ENCODE measurements at places on chromosomes 5 and 9.

DNA sequence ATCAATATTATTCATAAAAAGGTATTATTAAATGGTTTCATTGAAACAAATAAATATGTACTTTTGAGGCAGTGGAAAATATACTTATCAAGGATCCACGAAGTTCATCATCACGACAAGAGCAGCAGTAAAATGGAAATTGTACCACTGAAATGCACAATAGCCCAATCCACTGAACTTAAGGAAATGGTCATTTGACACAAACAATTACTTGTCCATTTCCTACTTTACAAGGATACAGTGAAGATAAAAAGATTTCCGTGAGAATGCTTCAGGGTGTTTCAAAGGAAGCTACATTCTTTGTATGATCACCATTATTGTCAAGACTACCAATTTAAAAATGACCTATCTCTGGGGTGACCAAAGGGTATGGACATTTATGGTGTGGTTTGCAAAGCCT is 210.3 kb downstream of the SYK start:
- ATAC-seq = no peak

- no peak for ATAC-seq
These were observed 27.8 kb downstream of the HOMER1 start for GRCh38 chr5:79486116-79486515.

DNA sequence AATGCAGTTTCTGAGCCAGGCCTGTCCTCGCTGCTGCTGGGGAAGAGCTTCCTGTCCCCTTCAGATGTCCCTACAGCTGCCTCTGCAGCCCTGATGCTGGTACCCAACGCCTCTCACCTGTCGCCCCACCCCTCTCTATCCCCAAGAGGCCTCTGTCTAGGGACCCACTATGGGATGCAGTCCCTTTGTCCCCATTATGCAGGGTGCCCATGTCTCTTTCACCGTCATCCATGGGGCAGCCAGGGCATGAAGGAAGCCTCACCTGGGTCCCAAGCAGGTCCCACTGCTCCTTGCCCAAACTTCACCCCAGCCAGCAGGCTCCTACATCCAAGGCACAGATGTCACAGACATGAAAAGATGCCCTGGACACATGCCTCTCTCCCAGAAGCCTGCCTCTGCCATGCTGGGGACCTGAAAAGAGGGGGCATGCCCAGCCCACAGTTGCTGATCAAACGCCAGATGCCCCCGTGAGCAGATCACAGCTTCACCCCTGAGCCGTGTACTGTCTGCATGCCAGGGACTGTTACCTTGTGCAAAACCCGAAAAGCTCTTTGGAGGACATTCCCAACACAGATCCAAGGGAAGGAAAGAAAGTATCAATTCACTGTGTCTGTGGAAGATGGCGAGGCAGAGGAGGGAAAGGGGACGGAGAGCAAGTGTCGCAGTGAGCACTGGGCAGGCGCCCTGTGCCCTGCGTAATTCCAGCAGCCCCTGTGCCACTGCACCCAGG is 81.0 kb downstream of the ADAMTS2 start:
- no peak for ATAC-seq

- no peak for ATAC-seq
These were observed 166.2 kb downstream of the DEPDC1B start for GRCh38 chr5:60533789-60534188.
